ENCODE measurements at places on chromosomes 3 and 15. TPM values are rescaled to one million over a fixed set of nuclear protein-coding genes. Genes with fewer than 3 reads are reported as not detected.

YEATS2 gene
- total RNA-seq, result 28.0 TPM

RPL4 gene
- 1,689 TPM for total RNA-seq

GOLGA8A gene
- total RNA-seq, result 9.0 TPM

SSR3 gene
- total RNA-seq, result 159 TPM

GHRL gene
- total RNA-seq, result not detected

GOLGA8N gene
- 3.6 TPM for total RNA-seq

TNFSF10 gene
- total RNA-seq, result 4.3 TPM

EPHB1 gene
- total RNA-seq, result 0.50 TPM

All from fibroblast of lung (primary cell).